ENCODE measurements at places on chromosomes 6 and 20. TPM values are rescaled to one million over a fixed set of nuclear protein-coding genes. Genes with fewer than 3 reads are reported as not detected.
A peak's percentile ranks its signal among the peaks of the same experiment; 100 is the strongest.

PPP1R3G gene
- total RNA-seq = 3.3 TPM

- H3K36me3 ChIP-seq = no peaks in the 10 kb centered on the region
- no peak for DNase-seq
- no peak overlapping the region for H3K27ac ChIP-seq
- H3K4me3 ChIP-seq = no peak overlapping the region
These were observed 777.5 kb downstream of the MAFB start for GRCh38 chr20:39911497-39911896.

- peaks cover 10% of the 10 kb centered on the region for H3K4me1 ChIP-seq
- peak overlapping the region; percentile 85 for H3K27ac ChIP-seq
- peaks cover 24% of the 10 kb centered on the region for H3K36me3 ChIP-seq
- DNase-seq = peak; percentile 94
- peak overlapping the region; percentile 93 for H3K4me3 ChIP-seq
These were observed 4.0 kb downstream of the PPP1R18 start for GRCh38 chr6:30682143-30683117.

GRCh38 chr6:97669191-97670031 lies 386.4 kb upstream of the MMS22L start:
- no peaks in the 10 kb centered on the region for H3K27me3 ChIP-seq
- H3K4me1 ChIP-seq = peaks cover 5% of the 10 kb centered on the region
- peak; percentile 49 for DNase-seq
- H3K4me3 ChIP-seq = peak overlapping the region; percentile 37
